ENCODE measurements at places on chromosomes 13 and 19.

GRCh38 chr19:45895519-45895972 lies 6.9 kb downstream of the MYPOP start:
- no peak for DNase-seq

- DNase-seq, result peak; percentile 33
Observed at GRCh38 chr13:54934121-54934520, 1905.5 kb downstream of the OLFM4 start.

DNA sequence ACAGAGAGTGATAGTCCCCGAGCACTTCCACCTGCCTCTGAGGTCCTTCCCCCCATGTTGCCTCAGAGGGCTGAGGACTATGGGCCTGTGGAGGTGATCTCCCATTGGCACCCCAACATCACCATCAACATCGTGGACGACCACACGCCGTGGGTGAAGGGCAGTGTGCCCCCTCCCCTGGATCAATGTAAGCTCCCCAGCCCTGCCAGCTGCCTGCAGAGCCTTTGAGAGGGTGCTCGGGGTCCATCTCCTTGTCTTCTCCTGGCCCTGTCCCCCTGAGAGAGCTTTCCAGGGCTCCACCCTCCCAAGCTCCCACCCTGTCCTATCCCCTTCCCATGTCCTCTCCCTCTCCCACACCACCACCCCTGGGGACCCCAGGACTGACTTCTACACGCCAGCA lies 14.9 kb upstream of the RELB start:
- DNase-seq, result no peak

DNA sequence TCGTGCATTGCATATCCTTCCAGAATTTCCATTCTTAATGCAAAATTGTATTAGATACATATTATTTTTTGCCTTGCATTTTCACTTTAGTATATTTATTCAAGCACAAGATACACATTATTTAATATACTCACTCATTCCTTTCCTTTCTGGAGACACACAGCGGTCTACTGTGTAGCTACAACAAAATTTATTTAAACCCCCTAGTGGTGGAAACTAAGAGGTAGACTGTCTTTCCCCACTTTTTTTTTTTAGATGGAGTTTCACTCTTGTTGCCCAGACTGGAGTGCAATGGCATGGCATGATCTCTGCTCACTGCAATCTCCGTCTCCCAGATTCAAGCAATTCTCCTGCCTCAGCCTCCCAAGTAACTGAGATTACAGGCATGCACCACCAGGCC lies 2040.3 kb upstream of the PCDH20 start:
- no peak for DNase-seq

GRCh38 chr13:77853703-77854102 lies 64.9 kb downstream of the EDNRB start:
- peak; percentile 97 for DNase-seq

DNA sequence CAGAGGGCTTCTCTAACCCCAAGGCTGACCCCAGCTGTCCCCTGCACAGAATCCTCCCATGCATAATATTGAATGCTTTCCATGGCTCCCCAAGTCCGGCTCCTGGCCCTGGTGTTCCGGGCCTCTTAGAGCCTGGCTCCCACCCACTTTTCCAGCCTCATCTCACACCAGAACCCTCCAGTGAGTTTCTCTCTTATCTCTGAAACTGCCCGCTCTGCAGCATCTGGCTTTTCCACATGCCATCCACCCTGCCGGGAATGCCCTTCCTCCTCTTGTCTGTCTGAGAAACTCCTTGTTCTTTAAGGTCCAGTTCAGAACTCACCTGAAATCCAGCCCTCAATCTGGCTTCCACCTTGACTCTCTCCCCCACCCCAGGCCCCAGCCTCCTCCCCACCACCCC lies 6.8 kb downstream of the SYNGR4 start:
- DNase-seq, result no peak

- no peak for DNase-seq
Observed at GRCh38 chr13:85509512-85509911, 289.7 kb downstream of the SLITRK6 start.

GRCh38 chr13:23433171-23434153 lies at the start of gene SACS:
TSS of gene SACS (minus strand) at chr13:23433702. CDS start at chr13:23411239, 22,463 bp downstream.
- DNase-seq, result peak; percentile 90

DNA sequence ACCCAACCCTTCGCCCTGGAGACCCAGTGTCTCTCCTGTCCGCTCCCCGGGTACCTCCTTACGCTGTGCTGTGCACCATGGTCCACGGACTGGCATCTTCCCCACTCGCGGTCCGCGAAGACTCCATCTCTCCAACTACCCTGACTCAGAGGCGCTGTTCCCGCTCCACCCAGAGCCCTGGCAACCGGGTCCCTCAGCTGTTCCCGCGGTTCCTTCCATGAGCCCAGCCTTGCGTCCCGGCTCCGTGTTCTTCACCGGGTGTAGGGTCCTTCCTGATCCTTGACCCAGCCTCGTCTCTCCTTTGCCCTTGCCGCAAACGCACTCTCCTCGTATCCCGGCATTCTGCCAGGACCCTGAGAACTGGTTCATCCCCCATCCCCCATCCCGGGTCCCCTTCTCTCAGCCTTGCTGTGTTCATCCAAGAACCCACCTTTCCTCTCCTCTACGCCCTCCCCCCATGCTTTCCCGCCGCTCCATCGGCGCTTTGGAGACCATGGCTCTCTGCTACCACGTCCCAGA lies 664 bp downstream of the ICAM5 start:
- peak; percentile 59 for DNase-seq
